ENCODE measurements at places on chromosomes 3 and 15.
A peak's percentile ranks its signal among the peaks of the same experiment; 100 is the strongest.

DNA sequence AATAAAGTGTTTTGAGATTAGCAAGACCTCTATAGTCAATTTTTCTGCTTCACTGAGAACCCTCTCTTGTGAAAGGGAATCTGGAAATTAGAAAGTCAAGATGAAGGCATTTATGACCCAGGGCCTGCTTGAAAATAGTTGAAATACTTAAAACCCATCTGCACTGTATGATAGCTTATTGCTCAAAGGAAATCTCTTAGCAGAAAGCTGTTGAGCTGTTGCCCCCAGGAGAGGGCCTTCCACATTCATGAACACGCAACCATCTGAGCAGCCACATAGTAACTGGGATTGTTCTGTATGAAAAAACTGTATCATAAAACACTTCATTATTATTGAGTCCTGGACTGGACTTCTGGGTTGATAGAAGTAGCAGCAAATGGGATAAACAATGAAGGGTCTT lies 106.4 kb upstream of the PTX3 start:
- no peak for DNase-seq

- DNase-seq = no peak
Measured at GRCh38 chr3:132605374-132605792, 8.3 kb downstream of the ACKR4 start.

GRCh38 chr15:48634893-48635292 lies 10.6 kb downstream of the FBN1 start:
- DNase-seq = no peak

GRCh38 chr15:92908713-92909057 lies 8.6 kb downstream of the CHD2 start:
- DNase-seq = no peak

DNA sequence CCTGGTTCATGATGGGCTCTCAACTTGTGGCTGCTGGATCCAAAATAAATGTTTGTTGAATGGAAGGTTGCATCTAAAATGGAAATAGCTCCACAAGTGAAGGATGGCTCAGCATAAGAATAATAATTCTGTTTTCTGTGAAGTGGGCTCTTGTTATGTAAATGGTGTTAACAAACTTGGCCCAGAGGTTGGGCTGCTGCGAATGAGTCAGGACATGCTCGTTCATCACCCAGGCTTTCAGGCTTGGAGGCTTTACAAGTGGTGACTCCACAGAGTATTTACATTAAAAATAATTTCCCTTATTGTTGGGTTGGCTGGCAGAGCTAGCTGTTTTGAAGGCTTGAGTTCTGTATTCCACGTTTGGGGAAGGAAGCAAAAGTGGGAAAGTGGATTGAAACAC lies 60.5 kb downstream of the ITGB5 start:
- no peak for DNase-seq

GRCh38 chr3:12438318-12438717 lies 46.0 kb upstream of the TSEN2 start:
- no peak for DNase-seq

DNA sequence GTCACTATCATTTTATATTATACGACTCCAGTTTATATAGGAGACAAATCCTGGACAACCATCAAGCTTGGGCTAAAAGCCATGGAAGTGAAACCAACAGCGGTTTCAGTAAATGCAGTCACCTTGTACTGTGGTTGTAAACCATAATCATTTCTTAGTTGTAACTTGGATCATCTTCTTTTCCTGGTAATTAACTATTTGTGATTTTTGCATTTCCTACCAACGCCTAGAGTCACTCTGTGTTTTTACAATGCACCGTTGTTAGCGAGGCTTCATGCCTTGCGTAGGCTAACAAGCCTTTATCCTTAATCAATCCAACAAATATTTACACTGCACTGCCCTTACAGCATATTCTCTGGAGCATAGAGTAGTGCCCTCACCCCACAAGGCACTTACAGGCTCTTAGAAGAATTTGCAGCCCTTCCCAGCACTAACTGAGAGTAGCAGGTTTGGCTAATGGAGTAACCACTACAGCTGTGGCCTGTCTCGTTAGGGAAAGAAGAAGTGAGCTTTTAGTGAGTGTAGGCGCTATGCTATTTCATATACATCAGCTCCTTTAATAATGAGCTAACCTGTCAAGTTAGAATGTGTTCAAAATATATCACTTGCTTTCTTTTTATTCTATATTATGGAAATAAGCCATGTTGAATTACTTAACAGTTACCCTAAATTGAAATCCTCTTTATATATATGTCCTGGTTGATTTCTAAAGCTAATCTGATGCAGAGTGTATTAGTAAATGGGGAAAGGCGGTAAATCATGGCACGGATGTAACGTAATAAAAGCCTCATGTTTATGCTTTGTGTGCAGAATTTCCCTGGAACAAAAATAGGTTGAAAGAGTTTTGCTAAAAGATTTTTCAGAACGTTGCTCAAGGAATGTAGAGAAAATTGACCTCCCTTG lies 62.8 kb downstream of the ABHD2 start:
- DNase-seq = no peak

DNA sequence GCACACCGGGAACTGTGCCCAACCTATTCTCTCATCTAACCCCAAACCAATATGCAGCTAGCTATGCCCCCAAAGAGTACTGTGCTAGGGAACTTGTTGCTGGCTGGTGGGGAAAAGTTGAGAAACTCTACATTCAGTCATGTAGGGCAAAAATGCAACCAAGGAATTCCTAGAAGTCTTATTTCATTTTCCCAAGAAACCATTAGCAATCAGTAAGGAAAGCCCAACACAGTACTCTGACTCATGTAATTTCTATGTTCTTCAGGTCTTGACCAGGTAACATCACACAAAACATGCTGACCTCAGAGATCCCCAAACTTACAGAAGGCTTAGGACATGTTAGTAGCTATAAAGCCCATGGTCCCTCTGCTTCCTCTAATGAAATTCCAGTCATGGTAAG lies 52.1 kb downstream of the TASOR start:
- no peak for DNase-seq

DNA sequence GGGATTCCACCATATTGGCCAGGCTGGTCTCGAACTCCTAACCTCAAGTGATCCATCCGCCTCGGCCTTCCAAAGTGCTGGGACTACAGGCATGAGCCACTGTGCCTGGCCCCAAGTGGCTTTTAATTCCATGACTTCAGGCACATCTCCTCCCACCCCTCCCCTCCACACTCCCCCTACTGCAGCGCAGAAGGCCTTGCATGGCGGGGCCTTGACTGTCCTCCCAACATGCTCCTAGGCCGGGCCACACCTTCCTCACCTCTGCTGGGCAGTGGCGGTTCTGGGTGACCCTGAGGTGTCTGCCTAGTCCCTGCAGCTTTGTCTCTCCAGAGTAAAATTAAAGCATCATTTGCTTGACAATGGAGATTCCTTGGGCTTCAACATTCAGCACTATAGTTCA lies 6.9 kb downstream of the LYSMD4 start:
- DNase-seq = no peak

GRCh38 chr3:186254676-186255650 lies 107.1 kb downstream of the DGKG start:
- peak; percentile 28 for DNase-seq

- no peak for DNase-seq
Measured at GRCh38 chr3:120625159-120625586, 29.0 kb downstream of the NDUFB4 start.

- DNase-seq = no peak
Measured at GRCh38 chr3:122101646-122102045, 46.5 kb downstream of the CD86 start.

DNA sequence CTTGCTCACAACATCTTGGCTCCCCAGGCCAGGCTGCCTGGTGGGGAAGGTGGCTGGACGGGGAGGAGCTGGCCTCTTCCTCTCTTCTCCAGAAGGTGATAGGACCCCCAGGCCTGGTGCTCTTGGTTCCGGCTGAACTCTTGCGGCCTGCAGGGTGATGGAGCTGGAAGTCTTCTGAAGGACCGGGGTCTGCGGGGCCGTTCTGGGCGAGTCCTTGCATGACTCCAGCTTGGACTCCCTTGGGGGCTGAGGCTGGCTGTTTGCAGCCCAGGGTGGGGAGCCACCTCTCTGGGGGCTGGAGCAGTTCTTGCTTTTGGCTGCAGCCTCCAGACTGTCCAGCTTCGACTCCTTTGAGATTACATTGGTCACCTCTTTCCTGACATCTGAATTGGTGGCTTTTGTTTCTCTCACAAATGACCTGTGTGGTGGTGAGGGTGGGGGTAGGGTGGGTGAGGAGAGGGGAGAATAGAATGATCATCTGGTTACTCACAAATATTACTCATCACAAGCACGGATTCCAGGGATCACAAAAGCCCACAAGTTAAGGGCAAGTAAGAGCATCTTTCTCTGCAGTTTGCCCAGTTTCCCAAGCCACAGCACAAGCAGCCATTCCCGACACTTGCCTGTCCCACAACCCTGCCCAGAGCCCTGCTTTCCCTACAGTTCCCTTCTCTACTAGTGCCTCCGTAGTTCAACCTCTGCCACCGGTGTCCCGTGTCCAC lies 149.1 kb upstream of the HACD2 start:
- no peak for DNase-seq

DNA sequence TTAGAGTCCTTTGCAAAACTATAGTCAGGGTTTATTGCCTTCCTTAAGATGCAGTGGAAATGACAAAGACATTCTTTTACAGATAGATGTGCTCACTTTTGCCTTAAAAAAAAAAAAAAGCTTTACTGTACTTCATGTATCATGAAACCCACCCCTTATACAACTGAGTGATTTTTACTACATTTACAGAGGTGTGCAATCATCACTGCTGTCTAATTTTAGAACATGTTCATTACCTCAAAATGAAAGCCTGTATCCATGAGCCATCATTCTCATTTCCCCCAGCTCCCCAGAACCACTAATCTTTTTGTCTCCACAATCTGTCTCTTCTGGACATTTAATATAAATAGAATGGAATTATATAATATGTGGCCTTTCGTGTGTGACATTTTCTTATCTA lies 111.9 kb downstream of the NR1I2 start:
- no peak for DNase-seq
